ENCODE measurements at places on chromosomes 12 and 14. TPM values are rescaled to one million over a fixed set of nuclear protein-coding genes. Genes with fewer than 3 reads are reported as not detected.

ENDOU gene
- total RNA-seq = not detected

STYK1 gene
- 4.6 TPM for total RNA-seq

ZBTB39 gene
- 5.4 TPM for total RNA-seq

C12orf50 gene
- not detected for total RNA-seq

PDE6H gene
- total RNA-seq = not detected

ESRRB gene
- not detected for total RNA-seq

TAS2R9 gene
- not detected for total RNA-seq

PZP gene
- total RNA-seq = not detected

GUCY2C gene
- not detected for total RNA-seq

CCDC197 gene
- not detected for total RNA-seq

OAS3 gene
- total RNA-seq = 23.3 TPM

KLHL33 gene
- total RNA-seq = 0.17 TPM

TMEM229B gene
- 0.14 TPM for total RNA-seq

CPNE6 gene
- total RNA-seq = not detected

SLIRP gene
- 491 TPM for total RNA-seq

PLBD1 gene
- total RNA-seq = 14.2 TPM

SLC5A8 gene
- not detected for total RNA-seq

FAM181A gene
- not detected for total RNA-seq

SIX4 gene
- total RNA-seq = 11.4 TPM

THAP2 gene
- total RNA-seq = 3.9 TPM

RNASE2 gene
- total RNA-seq = not detected

GPRC5D gene
- not detected for total RNA-seq

AP5M1 gene
- total RNA-seq = 18.7 TPM

TMEM63C gene
- under 0.01 TPM for total RNA-seq

FGF6 gene
- total RNA-seq = not detected

GPR162 gene
- 1.2 TPM for total RNA-seq

ARHGEF40 gene
- total RNA-seq = 42.7 TPM

KRT5 gene
- not detected for total RNA-seq

APEX1 gene
- 381 TPM for total RNA-seq

KLRD1 gene
- not detected for total RNA-seq

C3AR1 gene
- total RNA-seq = 0.22 TPM

NGB gene
- total RNA-seq = 0.14 TPM

SLC38A4 gene
- total RNA-seq = under 0.01 TPM
